ENCODE measurements at places on chromosomes 2 and 18.

- DNase-seq, result peak; percentile 87
These were observed 5.2 kb downstream of the ZFP36L2 start for GRCh38 chr2:43221124-43221762.

- DNase-seq, result no peak
These were observed 38.0 kb downstream of the TMX3 start for GRCh38 chr18:68676913-68677312.

- peak; percentile 58 for DNase-seq
These were observed 221.6 kb downstream of the LPIN1 start for GRCh38 chr2:11967946-11968465.

DNA sequence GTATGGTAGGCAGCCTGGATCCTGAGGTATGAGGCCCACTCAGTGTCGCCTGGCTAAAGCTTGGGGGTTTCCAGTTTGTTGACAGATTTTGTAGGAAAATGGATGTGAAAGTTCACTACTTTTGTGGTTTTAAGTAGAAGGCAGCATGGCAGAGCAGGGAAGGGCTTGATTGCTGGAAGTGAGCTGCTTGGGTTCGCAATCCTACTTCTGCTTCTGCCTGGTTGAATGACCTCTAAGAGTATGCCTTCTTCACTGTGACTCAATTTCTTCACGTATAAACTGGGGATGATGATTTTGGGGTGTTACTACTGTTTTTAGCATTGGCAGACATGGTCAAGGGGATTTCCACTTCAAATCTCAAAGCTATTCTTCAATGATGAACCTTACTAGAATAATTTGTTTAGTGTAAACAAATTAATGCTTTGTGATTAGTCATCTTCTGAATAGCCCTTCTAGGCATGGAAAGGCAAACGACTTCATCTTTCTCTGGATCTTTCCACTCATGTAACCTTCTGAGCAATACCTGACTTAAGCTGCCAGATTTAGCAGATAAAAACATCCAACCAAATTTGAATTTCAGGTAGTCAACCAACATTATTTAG, 13.2 kb downstream of the BMP10 start:
- DNase-seq, result no peak

DNA sequence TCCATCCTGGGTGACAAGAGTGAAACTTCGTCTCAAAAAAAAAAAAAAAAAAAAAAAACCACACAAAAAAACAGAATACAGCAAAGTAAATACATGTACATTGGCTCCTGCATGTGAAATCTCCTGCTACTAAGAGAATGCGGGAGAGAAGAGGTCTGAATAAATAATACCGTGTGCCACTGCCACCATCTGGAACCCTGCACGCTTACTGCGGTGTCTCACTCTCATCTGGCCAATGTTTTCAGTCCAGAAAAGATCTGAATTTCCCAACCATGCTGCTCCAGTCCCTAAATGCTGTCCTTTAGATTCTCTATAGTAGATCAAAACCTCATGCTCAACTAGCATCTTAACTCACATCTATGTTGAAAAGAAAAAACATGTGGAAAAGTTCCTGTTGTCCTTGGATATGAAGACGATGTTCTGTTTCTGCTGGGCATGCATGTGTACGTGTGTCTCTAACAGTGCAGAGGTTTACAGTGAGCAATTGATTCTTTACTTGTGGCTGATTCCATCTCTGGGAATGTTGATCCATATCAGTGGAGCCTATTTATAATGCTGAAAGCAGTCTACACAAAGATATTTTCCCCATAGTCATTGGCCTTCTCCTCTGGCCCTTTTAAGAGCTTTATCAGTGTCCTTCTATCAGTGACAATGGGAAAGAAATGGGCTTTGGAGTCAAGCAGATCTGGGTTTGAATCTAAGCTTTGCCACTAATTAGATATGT, 11.9 kb downstream of the STON1 start:
- DNase-seq, result no peak

All from skin of body (tissue), 3 donors.